ENCODE measurements at places on chromosomes 7 and 10.
A peak's percentile ranks its signal among the peaks of the same experiment; 100 is the strongest.

- H3K36me3 ChIP-seq, result no peaks in the 10 kb centered on the region
- no peak for DNase-seq
- H3K27ac ChIP-seq, result no peak overlapping the region
- H3K4me3 ChIP-seq, result no peak overlapping the region
- H3K27me3 ChIP-seq, result peaks cover 69% of the 10 kb centered on the region
Observed at GRCh38 chr7:55235115-55235514, 130.0 kb upstream of the LANCL2 start.

DNA sequence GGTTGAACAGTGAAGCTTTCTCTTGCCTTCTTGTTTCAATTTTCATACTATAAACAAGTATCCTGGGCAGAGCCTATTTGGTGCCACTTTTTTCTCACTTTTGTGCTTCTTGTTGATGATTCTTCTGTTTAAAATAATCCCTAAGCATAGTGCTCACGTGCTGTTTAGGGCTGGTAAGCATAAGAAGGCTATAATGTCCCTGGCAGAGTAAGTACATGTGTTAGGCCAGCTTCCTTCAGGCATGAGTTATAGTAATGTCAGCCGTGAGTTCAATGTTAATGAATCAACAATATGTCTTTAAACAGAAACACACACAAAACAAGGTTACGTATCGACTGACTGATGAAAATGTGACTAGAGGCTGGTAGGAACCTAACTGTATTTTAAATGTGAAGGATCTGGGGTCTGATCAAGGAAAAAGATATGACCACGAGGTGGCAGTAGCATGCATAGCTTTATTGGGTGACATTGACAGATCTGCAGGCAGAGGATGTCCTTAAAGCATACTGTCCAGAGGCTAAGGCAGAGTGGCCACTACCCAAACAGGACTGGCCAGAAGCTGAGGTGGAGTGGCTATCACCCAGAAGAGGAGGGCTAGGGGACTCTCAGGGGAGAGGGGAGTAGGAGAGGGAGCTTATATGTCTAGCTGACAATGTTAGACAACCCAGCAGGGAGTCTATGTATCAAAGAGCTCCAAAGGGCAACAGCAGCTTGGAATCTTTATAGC is 113.7 kb downstream of the BRAF start:
- H3K27me3 ChIP-seq, result no peaks in the 10 kb centered on the region
- peak; percentile 64 for DNase-seq
- H3K27ac ChIP-seq, result no peak overlapping the region
- peaks cover 7% of the 10 kb centered on the region for H3K36me3 ChIP-seq

DNA sequence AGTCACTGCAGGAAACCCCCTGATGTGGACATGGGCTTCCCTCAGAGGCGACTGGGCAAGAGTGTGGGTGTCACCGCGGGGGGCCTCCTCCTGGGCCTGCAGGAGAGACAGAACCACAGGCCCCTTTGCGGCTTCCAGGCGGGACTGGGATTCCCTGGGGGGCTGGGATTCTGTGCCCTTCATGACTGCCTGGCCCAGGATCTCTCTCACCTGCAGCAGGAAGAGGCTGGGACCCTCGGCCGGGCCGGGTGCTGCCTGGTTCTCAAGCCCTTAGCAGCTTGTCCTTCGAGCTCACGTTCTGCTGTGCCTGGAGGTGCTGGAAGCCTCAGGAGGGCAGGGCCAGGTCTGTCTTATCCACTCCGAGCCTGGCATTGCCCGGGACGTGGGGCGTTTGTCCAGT is 11.8 kb downstream of the SUN1 start:
- no peak overlapping the region for H3K4me3 ChIP-seq
- H3K36me3 ChIP-seq, result peaks cover 53% of the 10 kb centered on the region
- no peak for DNase-seq
- no peaks in the 10 kb centered on the region for H3K27me3 ChIP-seq
- H3K4me1 ChIP-seq, result no peaks in the 10 kb centered on the region

DNA sequence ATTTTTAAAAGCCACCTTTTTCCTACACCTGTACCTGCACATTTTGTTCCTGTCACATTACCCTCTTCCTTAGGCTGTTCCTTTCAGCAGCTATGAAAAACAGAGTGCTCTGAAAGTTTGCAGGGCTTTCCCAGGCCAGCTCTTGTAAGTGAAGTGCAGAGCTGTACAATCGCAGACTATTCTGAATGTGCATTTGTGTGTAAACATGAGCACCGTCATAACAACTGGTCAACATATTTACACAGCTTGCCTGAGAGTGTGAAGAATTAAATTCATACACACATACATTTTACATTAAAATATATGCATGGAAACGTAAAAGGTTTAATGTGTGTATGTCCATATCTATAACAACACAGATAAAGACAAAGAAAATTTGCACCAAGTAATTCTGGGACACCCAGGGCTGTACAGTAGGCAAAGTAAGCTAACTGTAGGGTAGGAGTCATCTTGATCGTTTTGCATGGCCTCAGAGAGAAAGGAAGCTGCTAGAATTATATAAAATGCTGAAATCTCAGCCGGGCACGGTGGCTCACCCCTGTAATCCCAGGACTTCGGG is 23.6 kb upstream of the LYZL1 start:
- no peak for DNase-seq
- no peaks in the 10 kb centered on the region for H3K36me3 ChIP-seq
- no peaks in the 10 kb centered on the region for H3K4me1 ChIP-seq
- H3K27ac ChIP-seq, result no peak overlapping the region

DNA sequence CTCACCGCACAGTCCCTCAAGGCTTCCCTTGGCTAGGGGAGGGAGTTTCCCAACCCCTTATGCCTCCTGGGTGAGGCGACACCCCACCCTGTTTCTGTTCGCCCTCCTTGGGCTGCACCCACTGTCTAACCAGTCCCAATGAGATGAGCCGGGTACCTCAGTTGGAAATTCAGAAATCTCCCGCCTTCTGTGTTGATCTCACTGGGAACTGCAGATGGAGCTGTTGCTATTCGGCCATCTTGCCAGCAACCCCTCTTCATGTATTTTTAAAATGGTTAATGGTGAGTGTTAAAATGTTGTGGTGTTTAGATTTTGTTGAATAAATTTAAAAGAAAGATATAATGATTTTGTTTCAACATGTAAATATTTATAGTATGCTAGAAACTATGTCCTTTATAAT is 22.0 kb downstream of the UMAD1 start:
- peaks cover 20% of the 10 kb centered on the region for H3K4me1 ChIP-seq
- no peaks in the 10 kb centered on the region for H3K27me3 ChIP-seq
- H3K36me3 ChIP-seq, result peaks cover 2% of the 10 kb centered on the region
- no peak overlapping the region for H3K4me3 ChIP-seq

DNA sequence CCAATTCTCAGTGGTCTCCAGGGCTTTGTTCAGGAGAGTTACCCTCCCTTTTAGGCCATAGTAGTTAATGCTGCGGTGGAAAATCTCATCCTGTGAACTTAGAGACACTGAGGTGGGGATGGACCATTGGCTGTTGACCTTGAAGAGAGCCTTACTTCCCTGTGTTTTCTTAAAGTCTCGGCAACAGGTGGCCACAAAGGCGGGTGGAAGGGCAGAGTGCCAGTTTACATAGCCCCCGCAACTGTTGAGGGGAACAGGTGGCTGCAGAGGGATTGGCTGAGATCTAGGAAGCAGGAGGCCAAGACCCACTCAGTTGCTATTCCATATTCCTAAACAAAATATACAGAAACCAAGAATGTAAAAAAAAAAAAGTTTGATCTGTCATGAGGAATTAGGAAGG is 160.6 kb downstream of the ST7 start:
- H3K4me1 ChIP-seq, result peaks cover 7% of the 10 kb centered on the region
- no peaks in the 10 kb centered on the region for H3K36me3 ChIP-seq
- no peak for DNase-seq
- no peaks in the 10 kb centered on the region for H3K27me3 ChIP-seq
- H3K27ac ChIP-seq, result no peak overlapping the region
- H3K4me3 ChIP-seq, result no peak overlapping the region

DNA sequence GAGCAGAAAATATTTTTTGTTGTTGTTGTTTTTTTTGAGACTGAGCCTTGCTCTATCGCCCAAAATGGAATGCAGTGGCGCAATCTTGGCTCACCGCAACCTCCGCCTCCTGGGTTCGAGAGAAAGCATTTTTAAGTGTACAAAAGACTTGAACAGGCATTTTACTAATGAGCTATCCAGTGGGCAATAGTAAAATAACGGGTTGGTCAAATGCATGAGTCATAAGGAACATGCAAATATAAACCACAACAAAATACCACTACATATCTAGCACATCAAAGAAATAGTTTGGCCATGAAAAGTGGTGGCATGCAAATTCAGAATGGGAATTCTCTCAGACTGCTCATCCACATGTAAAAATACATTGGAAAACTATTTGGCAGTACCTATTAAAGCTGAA is 71.7 kb upstream of the TMEM106B start:
- no peak overlapping the region for H3K27ac ChIP-seq
- no peak for DNase-seq
- H3K4me3 ChIP-seq, result no peak overlapping the region
- peaks cover 24% of the 10 kb centered on the region for H3K27me3 ChIP-seq
- no peaks in the 10 kb centered on the region for H3K36me3 ChIP-seq
- H3K4me1 ChIP-seq, result no peaks in the 10 kb centered on the region
